ENCODE measurements at places on chromosomes 3 and 15. TPM values are rescaled to one million over a fixed set of nuclear protein-coding genes. Genes with fewer than 3 reads are reported as not detected.

- no peaks in the 10 kb centered on the region for H3K27me3 ChIP-seq
- no peaks in the 10 kb centered on the region for H3K36me3 ChIP-seq
- peak overlapping the region; percentile 35 for H3K27ac ChIP-seq
- H3K4me1 ChIP-seq, result no peaks in the 10 kb centered on the region
- no peak for DNase-seq
Measured at GRCh38 chr3:37096975-37097374, 77.4 kb downstream of the LRRFIP2 start.

DNA sequence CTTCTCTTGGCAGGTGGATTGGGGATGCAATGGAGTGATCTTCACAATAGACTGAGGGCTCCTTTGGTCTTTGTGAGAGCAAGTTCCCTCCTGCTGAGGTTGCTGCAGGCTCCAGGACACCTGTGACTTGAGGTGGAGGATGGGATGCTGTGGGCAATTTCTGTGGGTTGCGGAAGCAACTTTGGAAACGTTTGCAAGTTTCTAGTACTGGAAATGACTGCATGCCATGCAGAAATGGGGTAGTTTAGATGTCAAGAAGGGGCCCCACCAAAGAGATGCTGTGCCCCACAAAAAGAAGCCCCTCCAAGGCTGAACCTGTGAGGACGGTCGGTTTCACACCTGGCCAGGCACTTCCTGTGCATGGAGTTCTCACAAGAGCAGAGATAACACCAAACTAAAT lies 80.4 kb upstream of the XCR1 start:
- H3K4me3 ChIP-seq, result no peak overlapping the region
- H3K4me1 ChIP-seq, result no peaks in the 10 kb centered on the region
- no peaks in the 10 kb centered on the region for H3K36me3 ChIP-seq
- DNase-seq, result no peak
- no peak overlapping the region for H3K27ac ChIP-seq
- H3K27me3 ChIP-seq, result no peaks in the 10 kb centered on the region

- H3K4me1 ChIP-seq, result no peaks in the 10 kb centered on the region
- H3K27ac ChIP-seq, result no peak overlapping the region
- no peaks in the 10 kb centered on the region for H3K27me3 ChIP-seq
- DNase-seq, result no peak
- H3K36me3 ChIP-seq, result no peaks in the 10 kb centered on the region
Measured at GRCh38 chr3:32411442-32411841, 19.8 kb downstream of the CMTM7 start.

DNA sequence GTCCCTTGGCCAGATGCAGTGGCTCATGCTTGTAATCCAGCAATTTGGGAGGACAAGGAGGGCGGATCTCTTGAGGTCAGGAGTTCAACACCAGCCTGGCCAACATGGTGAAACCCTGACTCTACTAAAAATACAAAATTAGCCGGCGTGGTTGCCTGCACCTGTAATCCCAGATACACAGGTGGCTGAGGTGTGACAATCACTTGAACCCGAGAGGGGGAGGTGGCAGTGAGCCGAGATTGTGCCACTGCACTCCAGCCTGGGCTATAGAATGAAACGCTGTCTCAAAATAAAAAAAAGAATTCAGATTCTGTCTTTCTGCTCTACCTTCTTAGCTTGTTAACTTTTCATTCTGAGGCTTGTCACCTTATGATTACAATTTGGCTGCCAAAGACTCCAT lies 22.1 kb downstream of the MYO5A start:
- no peaks in the 10 kb centered on the region for H3K36me3 ChIP-seq
- DNase-seq, result no peak
- H3K4me1 ChIP-seq, result peaks cover 47% of the 10 kb centered on the region
- H3K27ac ChIP-seq, result no peak overlapping the region
- no peak overlapping the region for H3K4me3 ChIP-seq

GRCh38 chr15:100340721-100341238 lies 995 bp downstream of the ADAMTS17 start:
- H3K4me3 ChIP-seq, result peak overlapping the region; percentile 35
- H3K27me3 ChIP-seq, result no peaks in the 10 kb centered on the region
- H3K4me1 ChIP-seq, result peaks cover 7% of the 10 kb centered on the region
- no peak for DNase-seq

DNA sequence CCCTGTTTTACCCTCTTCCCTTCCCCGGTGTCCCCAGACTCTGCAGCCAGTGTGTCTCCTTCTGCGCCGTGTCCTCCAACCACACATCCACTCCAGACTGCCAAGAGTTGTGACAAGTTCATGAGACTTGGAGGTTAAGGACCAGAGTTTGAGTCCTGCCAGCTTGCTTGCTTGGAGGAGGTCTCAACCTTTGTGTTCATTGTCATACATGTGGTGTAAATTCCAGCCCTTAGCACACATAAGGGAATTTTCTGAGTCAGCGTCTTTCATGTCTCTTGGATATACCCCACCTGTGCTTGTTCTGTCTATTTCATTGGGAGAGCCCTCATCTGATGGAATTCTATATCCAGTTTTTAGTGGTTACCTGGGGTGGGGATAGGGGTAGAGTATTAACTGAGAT lies 13.3 kb downstream of the CORO2B start:
- no peaks in the 10 kb centered on the region for H3K27me3 ChIP-seq
- H3K4me3 ChIP-seq, result no peak overlapping the region
- H3K4me1 ChIP-seq, result peaks cover 4% of the 10 kb centered on the region
- H3K36me3 ChIP-seq, result no peaks in the 10 kb centered on the region

DNA sequence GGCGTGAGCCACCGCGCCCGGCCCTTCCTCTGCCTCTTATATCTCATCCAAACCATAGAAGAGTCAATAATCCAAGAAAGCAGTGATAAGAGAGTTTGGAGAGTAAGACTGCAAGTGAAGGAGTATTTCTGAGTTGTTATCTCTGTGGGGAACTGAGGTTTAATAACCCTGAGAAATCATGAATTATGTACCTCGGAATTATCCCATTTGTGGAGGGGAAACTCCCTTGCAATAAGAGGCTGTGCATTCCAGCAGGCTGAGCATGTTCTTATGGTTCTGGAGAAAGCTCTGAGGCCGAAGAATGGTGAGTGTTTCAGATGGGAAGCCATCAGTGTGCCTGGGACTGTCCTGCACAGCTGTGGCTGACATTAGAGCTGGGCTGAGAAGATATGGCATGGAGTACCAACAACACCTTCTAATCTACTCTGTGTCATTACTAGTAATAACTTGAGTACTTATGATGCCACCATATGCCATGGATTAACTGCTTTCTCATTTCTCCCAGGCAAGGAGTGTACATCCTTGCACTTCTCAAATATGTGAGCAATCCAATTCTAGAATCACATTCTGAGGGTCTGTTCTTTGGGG lies 31.4 kb upstream of the NOX5 start:
- H3K27ac ChIP-seq, result no peak overlapping the region
- H3K4me3 ChIP-seq, result no peak overlapping the region
- no peaks in the 10 kb centered on the region for H3K36me3 ChIP-seq
- H3K4me1 ChIP-seq, result no peaks in the 10 kb centered on the region

DNA sequence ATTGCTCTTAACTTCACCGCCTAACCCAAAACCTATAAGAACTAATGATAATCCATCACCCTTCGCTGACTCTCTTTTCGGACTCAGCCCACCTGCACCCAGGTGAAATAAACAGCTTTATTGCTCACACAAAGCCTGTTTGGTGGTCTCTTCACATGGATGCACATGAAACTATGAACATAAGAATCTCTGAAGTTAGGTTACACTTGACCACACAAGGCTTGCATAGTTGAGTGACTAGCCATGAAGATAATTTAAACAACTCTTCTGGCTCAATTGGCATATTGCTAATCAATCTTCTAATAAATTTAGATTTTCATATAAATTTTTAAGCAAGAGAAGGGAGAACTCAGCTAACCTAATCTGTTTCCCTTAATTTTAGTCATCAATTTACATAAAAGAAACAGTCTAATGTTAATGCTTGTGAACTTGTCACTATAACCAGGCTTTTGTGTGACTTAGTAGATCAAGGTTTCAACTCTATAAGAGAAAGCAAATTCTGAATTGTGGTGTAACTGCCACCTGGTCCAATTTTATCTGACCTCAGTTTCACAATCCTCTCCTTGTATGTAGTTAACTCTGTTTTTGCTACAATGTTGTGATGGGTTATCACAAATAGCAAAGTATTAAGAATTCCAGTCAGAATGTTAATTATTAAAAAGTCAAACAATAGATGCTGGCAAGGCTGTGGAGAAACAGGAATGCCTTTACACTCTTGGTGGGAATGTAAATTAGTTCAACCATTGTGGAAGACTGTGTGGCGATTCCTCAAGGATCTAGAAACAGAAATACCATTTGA lies 82.0 kb downstream of the HHLA2 start:
- no peaks in the 10 kb centered on the region for H3K27me3 ChIP-seq
- no peak for DNase-seq
- H3K27ac ChIP-seq, result no peak overlapping the region
- no peaks in the 10 kb centered on the region for H3K4me1 ChIP-seq
- H3K36me3 ChIP-seq, result no peaks in the 10 kb centered on the region

GRCh38 chr15:101272584-101272983 lies 4.7 kb downstream of the SELENOS start:
- H3K4me3 ChIP-seq, result no peak overlapping the region
- no peaks in the 10 kb centered on the region for H3K27me3 ChIP-seq
- DNase-seq, result no peak

- no peaks in the 10 kb centered on the region for H3K36me3 ChIP-seq
- no peak overlapping the region for H3K4me3 ChIP-seq
Measured at GRCh38 chr3:1587426-1587825, 494.6 kb downstream of the CNTN6 start.

DNA sequence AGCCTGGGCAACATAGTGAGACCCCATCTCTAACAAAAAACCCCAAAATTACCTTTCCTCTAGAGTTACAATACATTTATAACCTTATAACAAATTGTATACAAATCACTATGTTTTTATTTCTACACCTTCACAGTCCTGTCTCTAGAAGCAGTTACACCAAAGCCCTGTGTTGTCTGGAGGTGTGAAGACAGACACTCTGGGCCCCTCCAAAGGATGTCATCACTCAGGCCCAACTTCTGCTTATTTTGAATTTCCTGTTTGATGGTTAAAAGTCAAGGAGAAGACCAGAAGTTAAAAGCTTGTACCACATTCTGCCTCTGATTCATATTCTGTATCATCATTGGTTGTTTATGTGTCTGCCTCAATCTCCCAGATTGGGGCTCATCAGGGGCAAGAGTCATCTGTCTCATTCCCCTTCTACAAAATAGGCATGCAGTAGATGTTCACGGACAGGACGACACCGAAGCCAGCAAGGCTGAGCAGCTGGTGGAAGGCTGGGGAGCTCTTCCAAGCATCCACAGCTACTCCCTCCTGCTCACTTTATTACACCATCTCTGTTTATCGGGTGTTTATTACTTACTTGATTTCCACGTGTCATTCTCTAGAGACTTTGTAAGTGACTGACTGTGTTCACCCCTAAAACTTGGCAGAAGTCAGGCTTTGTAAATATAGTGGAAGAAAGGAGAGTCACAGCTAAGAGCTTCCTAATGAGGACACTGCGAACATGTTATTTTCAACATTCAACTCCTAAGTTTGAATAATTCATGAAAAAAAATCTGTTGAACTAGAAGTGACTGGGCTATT lies 136.8 kb upstream of the ANKRD28 start:
- H3K27me3 ChIP-seq, result no peaks in the 10 kb centered on the region
- H3K27ac ChIP-seq, result peak overlapping the region; percentile 37
- no peaks in the 10 kb centered on the region for H3K36me3 ChIP-seq
- H3K4me3 ChIP-seq, result no peak overlapping the region
- H3K4me1 ChIP-seq, result peaks cover 11% of the 10 kb centered on the region

DNA sequence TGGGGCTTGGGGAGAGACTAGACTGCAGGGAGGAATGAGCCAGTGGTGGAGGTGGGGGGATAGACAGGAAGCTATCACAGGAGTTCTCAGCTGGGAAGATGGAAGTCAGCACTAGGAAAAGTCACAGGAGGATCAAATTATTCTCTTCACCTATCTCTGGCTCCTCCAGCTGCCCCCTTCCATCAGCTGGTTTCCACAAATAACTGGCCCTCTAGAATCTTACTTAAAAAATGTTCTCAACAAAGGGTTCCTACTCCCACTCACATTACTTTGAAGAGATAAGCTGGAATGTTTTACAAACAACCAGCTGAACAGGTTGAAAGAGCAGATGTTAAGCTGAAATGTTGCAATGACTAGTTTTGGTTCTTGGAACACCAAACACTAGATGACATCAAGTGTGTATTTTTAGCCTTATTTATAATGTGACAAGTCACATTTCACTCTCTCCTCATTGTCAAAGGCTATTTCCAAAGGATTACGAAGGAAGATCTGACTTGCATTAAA lies 102.7 kb upstream of the AADACL2 start:
- no peaks in the 10 kb centered on the region for H3K27me3 ChIP-seq
- no peak overlapping the region for H3K4me3 ChIP-seq
- H3K36me3 ChIP-seq, result no peaks in the 10 kb centered on the region
- H3K27ac ChIP-seq, result peak overlapping the region; percentile 68
- peaks cover 19% of the 10 kb centered on the region for H3K4me1 ChIP-seq

B3GALNT1 gene
- total RNA-seq, result 0.81 TPM
